Activated CD4-positive, CD25-positive, alpha-beta regulatory T cell treated with anti-CD3 and anti-CD28 coated beads, Interleukin-2, amount 50 U/mL, for 16 hours (primary cell): ENCODE measurements at places on chromosomes 11 and 22.

- no peak for DNase-seq
These were observed 135.2 kb downstream of the WNT11 start for GRCh38 chr11:76071090-76071489.

DNA sequence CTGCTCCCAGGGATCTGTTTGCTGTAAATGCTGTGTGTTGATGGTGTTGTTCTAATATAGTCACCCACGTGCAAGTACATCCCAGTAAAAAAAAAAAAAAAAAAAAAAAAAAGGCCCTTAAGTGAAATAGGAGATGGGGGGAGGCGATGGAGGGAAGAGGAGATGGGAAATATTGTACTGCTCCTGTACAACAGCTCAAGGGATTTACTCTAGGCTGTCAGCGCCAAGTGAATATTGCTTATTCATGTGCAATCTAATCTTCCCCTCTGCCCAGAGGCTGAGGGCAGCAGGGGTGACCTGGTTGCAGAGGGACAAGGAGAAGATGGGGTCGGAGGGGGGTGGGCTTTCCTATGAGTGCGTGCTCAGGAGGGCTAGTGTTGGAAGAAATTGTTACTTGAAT is 206.2 kb upstream of the CADM1 start:
- DNase-seq: no peak

DNA sequence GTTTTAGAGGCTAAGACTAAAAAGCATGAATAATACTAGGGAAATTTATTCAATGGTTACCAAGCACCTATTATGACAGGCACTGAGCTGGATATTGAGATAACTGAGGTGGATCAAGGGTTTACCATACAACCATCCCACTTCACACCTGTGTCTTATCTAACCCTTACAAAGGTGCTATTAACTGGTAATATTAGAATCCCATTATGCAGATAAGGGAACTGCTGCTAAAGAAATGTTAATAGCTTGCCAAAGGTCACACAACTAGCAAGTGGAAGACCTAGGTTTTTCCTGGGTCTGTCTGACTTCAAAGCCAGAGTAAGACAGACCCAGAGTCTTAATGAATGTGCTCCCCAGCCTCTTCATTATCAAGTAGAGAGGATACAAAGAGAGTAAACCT is 21.1 kb upstream of the VSTM5 start:
- DNase-seq: no peak

- no peak for DNase-seq
These were observed 8.2 kb upstream of the HSPA8 start for GRCh38 chr11:123069908-123070821.

- DNase-seq: no peak
These were observed 2.4 kb downstream of the TEF start for GRCh38 chr22:41384128-41384527.

DNA sequence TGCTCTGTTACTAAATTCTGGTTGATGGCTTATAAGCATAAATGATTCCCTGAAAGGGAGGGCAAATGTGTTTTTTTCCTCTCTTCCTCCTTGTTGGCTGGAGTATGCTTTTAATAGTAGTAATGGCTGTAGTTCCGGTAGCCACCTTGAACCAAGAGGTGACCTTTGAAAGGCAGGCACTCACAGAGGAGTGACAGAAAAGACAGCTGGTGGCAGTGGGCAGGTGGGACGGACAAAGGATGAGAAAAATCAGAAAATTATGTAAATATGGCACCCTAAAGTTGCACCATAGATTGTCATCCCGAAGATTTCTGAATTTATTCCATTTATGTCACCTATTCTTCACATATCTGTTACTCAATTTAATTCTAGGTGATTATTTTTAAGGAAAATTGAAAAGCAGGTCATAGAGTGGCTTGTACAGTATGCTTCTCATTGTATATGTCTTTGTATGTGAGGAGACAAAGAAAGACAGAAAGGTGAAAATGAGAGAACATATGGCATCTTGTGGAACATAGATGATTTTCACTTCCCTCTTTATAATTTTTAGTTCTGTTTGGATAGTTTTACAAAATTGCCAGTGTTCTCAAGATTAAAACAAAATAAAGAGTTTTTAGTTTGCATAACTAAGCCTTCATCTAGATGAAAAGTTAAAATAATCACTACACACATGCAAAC is 17.0 kb downstream of the CASP12 start:
- DNase-seq: no peak

DNA sequence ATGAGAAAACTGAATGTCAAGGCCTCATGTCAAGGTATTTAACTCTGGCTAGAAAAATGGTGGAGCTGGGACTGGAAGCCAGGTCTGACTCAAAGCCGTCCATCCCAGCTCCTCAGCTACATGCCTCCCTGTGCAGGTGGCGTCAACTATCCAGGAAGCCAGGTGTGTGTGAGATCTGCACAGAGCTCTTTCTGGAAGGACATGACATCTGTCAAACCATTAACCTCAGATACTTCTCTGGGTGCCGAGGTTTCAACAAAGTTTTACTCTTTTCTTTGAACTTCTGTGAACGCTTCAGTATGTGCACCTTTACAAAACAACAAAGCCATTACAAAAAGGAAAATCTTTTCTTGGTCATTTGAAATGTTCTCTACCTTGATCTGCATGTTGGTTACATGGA is 7.0 kb upstream of the CASTOR1 start:
- no peak for DNase-seq

GRCh38 chr11:109527496-109527895 is 105.5 kb downstream of the C11orf87 start:
- DNase-seq: no peak

DNA sequence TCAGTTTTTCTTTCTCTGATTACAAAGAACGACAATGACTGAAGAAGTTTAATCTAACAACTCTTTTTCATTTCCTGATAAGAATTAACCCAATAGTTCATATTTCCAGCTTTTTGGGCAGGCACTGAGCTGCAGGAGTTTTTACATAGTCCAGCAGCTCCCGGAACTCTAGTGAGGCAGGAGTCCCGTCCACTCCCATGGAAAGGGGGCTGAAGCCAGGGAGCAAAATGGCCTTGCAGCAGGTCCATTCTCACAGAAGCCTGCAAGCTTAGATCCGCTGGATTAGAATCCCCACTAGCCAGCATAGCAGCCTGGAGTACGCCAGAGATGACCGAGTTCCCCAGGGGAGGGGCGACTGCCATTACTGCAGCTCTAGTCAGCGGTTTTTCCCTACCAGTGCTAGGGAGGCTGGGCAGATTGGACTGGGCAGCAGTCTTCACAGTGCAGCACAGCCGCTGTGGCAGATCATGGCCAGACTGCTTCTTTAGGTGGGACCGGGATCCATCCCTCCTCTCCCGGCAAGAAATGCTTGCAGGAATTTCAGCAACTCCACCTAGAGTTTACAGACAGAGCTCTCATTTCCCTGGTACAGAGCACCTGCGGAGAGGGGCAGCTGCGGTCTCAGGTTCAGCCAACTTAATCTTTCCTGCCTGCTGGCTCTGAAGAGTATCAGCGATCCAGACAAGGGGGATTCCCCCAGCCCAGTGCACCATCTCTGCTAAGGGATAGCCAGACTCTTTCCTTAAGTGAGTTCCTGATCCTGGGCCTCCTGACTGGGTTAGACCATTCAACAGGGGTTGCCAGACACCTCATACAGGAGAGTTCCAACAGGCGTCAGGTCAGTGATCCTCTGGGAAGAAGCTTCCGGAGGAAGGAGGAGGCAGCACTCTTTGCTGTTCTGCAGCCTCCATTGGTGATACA is 742 bp upstream of the CASP4 start:
- no peak for DNase-seq

GRCh38 chr11:6253197-6253596 is 6.4 kb upstream of the CCKBR start:
- DNase-seq: no peak

DNA sequence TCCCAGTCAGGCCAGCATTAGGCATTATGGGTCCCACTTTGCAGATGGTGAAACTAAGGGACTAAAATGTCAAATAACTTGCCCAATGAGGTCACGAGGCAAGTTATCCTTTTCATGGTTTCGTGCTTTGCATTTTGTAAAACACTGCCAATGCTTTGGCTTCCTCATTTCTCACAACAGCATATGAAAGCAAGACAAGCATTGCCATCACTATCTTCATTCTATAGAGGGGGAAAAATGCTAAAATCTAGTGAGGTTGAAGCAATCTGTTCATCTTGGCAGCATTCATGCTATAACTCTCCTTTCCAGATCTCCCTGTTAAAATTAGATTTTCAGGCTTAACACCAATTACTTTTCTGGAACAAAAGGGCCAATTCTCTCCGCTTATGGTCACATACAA is 14.8 kb downstream of the FAM181B start:
- no peak for DNase-seq

DNA sequence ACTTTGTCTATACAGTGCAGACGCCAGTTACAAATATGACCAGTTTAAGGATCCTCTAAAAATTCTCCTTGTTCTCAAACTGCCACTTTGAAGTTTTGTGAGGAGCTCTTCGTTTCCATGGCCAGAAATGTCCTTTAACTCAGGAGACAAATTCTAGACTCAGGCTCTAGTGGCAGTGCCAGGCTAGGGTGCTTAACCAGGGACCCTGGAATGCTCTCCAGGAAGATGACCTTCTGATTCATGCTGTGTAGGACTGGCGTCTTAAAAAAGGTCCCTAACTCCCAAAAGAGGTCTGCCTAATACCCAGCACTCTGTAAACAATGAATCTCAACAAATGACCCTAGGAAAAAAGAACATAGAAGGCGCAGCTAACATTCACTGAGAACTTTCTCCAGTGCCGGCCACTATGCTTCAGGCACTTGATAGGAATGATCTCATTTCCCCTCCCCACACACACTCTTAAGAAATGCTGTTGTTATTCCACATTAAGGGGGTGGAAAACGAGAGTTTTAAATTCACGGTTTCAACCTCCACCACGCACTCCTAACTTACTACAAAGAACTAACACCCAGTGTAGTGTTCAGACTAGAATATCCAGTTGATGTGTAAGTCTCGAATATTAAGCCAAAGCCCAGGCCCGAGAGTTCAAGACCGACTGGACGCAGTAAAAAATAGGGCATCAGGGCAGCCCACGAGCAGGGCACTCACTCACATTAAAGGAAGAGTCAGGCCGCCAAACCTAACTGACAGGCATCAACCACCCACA is 747 bp downstream of the NXF1 start:
- no peak for DNase-seq

DNA sequence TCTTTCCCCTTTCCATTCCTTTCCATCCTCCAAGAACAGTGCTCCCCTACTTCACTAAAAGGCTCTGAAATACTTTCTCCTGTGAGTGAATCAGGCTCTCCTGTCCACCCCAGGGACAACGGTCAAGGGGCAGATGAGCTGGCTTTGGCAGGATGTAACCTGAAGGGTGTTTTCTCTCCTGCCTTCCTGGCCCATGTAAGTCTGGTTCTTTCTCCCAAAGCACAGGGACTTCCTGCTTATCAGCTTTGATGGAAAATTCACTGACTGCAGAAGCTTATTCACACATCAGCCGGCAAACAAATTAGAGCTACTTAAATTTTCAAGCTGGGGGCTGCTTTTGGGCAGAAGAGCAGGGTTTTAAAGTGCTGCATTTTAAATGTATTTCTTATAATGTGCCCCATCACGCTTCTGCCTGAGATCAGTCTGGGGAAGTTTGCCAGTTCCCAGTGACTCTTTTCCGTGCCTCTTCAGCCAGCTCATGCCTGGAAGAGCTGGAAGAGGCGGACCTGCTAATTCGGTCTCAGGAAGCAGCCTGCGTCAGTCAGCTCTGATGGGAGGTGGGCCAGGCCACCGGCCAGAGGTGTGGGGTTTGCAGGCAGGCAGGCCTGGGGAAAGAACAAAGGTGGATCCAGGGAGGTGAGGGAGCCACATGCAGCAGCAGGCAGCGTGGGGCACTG is 140.4 kb upstream of the TBCEL start:
- DNase-seq: no peak

- DNase-seq: no peak
These were observed 187.0 kb downstream of the DSCAML1 start for GRCh38 chr11:117610045-117610444.

- no peak for DNase-seq
These were observed 26.9 kb upstream of the CAT start for GRCh38 chr11:34411791-34412190.

GRCh38 chr11:124740277-124740882 is 638 bp downstream of the NRGN start:
- no peak for DNase-seq

DNA sequence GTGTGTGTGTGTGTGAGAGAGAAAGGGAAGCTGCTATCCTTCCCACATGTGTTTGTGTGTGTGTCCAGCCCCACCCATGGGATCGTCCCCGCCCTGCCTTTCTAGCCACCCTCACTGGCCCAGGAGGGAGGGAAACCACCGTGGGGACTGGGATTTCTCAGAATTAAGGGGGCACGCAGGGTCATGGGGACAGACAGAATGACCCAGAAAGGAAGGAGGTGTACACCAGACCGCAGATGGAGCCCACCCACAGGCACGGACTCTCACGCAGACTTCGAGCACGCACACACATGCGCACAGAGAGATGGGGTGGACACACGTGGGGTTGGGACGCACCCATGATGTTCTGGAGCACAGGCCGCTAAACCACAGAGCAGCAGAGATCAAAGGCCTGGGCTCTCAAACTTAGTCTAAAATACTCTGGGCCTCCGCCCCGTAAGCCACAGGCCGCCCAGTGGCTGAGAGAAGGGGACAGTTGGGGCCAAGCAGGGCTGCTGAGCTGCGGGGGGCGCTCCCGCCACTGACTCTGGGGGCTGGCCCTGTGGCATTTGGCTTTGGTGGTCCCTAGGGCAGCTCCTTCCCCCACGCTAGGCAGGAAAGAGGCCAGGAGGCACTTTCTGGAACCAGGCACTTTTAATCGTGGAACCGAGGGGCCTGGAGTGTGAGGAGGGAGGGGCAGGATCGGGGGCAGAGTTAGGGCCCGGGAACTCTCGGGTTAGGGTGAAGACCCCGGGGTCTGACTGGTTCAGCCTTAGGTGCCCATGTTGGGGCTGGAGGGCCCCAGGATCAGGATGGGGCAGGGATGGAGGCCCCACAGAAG is 1.5 kb downstream of the IFITM5 start:
- DNase-seq: no peak

DNA sequence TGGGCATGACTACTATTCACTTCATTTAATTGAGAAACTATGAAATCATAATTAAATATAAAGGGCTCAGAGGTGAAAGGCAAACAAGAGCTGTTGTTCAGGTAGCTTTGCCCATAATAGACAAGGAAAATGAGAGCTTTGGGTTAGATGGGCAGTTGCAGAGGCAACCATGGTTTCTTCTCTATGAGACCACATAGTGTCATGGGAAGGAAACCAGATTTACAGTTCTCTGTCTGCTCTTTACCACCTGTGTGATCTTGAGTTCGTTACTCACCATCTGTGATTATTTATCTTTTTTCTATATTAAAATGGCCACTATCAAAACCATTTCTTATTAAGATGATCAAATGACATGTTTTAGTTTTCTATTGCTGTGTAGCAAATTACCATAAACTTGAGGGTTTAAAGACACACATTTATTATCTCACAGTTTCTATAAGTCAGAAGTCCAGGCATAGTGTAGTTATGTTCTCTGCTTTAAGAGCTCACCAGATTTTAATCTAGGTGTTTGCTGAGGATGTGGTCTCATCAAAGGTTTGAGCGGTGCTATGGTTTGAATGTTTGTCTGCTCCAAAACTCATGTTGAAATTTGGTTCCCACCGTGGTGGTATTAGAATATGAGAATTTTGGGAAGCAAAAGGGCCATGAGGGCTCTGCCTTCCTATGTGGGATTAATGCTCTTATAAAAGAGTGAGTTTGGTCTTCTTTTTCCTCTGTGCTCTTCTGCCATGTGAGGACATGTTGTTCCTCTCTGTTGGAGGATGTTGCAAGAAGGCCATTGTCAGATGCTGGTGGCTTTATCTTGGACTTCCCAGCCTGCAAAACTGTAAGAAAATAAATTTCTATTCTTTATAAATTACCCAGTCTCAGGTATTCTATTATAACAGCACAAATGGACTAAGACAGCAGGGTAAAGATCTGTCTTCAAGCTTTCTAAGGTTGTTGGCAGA is 38.2 kb downstream of the OR2AG2 start:
- no peak for DNase-seq
